Fibroblast of skin of left quadriceps (primary cell): ENCODE measurements at places on chromosomes 11 and 22.
A peak's percentile ranks its signal among the peaks of the same experiment; 100 is the strongest.

DNA sequence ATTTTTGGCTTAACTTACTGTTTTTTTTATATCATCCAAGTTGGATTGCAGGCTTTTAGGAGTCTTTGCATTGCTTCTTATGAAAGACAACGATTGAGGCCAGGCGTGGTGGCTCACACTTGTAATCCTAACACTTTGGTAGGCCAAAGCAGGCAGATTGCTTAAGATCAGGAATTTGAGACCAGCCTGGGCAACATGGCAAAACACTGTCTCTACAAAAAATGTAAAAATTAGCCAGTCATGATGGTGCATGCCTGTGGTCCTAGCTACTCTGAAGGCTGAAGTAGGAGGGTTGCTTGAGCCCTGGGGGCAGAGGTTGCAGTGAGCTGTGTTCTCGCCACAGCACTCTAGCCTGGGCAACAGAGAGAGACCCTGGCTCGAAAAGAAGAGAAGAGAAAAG lies 56.6 kb downstream of the BID start:
- DNase-seq, result no peak

GRCh38 chr11:63829823-63830489 lies 9.0 kb upstream of the MARK2 start:
- DNase-seq, result no peak

- no peak for DNase-seq
Observed at GRCh38 chr11:126405906-126406305, 50.4 kb downstream of the ST3GAL4 start.

DNA sequence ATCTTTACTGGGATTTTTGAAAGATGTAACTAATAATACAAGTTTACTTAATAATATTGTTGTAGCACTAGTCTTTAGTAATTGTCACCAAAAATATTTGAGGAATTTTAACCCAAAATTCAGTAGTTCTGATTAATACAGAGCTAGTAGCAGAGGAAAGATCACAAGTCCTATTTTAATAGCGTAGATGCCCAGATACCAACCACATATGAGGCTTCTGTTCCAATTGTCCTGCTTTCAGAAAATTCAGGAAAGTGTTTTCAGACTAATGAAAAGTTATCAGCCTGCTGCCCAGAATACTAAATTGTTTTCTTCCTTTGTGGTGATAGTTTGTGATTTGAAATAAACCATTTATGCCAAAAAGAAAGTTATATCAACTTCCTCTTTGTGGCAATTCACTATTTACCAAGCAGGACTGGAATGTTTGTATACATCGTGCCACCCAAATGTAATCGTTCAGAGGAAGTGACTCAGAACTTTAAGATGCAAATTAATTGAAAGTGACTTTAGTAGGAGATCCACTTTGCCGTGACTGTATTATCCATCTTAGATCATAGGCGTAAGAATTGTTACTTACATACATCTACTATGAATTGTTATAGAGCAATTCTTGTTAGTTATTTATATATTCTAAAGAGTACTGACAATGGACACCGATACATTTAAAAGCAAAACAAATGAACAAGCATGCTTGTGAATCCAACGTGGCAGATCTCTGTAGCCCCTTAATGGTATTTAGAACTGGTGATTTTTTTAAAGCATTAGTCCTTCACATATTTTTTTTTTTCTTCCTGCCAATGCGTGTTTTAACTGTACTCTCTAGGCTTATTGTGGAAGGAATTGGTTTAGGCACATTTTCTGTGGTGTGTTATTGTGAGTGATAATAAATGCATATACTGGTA lies 231.0 kb downstream of the DDX10 start:
- no peak for DNase-seq

DNA sequence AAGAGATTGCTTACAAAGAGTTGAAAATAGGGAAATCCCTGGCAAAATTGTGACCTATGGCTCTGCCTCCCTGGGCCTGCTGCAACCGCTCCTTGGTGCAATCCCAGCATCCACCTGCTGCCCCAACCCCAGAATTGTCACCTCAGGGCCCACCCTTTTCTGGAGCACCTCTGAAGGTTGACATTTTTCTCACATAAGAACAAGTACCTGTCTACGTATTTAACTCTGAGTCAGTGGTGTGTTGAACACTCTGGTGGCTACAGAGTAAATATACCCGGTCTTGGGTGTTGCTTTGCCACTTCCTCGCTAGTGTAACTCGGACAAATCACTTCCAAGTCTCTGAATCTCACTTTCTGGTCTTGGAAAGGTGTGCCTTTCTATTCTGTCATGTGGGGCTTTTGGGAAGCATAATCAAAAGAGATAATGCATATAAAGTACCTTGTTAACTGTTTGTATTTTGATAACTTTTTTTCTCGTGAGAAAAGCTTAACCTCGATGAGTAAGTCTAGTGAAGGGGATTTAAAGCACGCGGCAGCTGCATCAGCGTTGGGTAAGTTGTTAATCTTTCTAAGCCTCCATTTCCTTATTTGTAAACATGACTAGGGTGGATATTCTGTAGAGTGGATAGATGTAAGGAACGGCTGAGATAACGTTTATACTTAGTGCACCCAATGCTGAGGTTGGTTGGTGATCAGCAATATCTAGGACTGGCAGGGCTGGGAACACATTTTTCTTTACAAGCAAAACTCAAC lies 881.2 kb downstream of the OPCML start:
- DNase-seq, result no peak

- DNase-seq, result no peak
Observed at GRCh38 chr11:94500181-94500580, 6.4 kb downstream of the ANKRD49 start.

- DNase-seq, result no peak
Observed at GRCh38 chr11:123483058-123483457, 53.0 kb downstream of the GRAMD1B start.

GRCh38 chr11:122898799-122899198 lies 16.2 kb downstream of the JHY start:
- DNase-seq, result no peak

DNA sequence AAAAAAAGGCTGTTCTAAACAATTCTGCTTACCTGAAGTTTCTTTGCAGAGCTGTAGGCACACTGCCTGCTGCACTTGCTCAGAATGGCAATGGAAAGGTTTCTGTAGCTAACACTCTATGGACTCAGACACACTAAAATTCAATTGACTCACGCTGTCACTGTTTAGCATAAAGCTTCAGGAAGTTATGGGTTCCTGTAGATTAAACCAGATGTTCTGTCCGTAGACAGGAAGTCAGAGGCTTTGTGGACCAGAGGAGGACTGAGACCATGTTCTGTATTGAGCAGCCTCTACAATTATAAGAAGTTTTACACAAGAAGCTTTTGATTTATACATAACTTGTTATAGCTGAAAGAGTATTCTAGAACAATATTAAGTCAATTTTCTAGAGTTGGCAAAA lies 70.4 kb downstream of the GLYATL1 start:
- DNase-seq, result no peak

- peak; percentile 45 for DNase-seq
Observed at GRCh38 chr11:29018631-29019030, 910.4 kb downstream of the METTL15 start.

GRCh38 chr22:36830601-36831000 lies 13.8 kb upstream of the PVALB start:
- no peak for DNase-seq

- no peak for DNase-seq
Observed at GRCh38 chr22:31248965-31249958, 37.2 kb downstream of the LIMK2 start.

GRCh38 chr22:24104307-24105012 lies 76.8 kb upstream of the SUSD2 start:
- no peak for DNase-seq

- no peak for DNase-seq
Observed at GRCh38 chr11:94254214-94254613, 50.2 kb upstream of the IZUMO1R start.

DNA sequence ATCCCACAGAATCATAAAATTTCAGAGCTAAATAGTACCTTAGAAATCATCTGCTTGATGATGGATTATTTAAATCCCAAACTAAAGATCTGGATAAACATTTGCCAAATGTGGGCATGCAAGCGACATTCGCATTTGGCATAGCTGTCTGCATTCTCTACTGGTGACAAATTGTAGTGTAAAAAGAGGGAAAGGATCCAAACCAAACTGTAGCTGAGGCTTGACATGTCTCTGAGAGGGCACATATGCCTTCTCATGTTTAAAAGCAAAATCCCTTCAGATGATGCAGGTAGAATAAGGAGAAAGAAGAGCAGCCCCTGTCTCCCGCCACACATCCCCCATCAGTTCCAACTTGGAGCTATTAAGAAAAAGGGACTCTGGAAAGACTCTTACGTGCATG lies 257.5 kb upstream of the MTNR1B start:
- no peak for DNase-seq

DNA sequence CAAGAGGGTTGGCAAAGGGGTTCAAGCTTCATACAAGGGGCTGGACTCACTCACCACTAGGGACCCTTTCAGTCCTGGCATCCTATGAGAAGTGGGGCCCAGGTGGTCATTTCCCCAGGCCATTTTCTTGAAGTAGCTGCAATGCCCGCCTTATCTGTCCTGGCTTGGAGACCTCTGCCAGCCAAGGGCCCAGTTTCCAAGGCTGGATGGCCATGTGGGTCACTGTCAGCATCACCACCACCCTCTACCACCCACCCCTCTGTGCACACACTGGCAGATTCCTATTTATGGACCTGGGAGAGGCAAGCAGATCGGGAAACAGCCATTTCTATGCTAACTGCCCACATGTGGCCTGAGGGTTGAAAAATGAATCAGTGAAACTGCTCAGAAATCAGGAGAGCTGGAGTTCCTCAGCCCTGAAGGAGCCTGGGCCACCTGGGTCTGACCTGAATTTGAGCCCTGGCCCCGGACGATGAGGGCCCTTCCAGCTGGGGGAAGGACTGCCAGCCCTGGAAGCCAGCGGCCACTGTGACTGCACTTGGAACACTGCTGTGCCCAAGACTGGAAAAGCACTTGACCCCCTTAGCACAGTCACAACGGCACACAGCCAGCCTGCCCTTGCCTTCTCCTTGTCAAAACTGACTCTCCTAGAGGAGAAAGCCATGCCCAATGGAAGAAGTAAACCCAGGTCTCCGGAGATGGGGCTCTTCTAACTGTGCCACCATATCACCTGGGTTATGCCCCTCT lies 442.2 kb downstream of the BUD13 start:
- DNase-seq, result no peak

DNA sequence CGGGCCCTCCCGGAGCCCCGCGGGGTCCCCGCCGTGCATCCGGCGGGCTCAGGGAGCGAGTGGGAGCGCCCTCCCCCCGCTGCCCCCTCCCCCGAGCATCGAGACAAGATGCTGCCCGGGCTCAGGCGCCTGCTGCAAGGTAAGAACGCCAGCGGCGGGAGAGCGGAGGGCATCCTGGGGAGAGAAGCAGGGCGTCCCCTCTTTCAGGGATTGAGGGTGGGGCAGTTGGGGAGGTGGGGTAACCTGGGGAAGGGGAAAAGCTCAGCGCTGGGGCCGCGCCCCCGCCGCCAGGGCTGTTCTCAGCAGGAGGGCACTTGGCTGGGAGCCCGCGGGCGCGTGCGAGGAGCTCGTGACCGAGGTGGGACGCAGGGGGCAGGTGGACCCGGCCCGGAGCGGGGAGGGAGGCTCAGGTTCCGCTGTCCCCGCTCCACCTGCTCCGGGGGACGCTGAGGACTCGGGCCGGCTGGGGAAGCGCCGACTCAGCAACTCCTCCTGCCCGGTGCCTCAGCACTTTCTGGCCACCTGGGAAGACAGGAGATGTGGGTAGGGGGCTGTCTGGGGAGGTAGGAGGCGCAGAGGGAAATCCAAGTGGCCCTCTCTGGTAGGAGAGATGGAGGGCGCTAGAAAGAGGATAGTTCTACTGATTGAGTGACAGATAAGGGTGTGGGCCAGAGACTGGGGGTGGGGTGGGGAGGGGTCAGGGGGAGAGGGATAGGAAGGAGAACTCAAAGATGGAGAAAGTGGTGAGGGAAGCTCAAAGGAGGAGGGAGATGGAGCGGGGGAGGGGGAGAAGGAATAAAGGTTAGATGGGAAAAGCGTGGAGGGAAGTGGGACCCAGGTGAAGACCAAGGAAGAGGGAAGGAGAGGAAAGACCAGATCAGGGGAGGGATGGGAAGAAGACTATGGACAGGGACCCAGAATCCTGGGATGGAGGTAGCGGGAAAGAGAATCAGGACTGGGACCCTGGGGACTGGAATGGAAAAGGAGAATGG lies 726 bp downstream of the RTN4RL2 start:
- no peak for DNase-seq

- no peak for DNase-seq
Observed at GRCh38 chr11:92397221-92397755, 172.7 kb downstream of the FAT3 start.

GRCh38 chr11:18536209-18536608 lies 9.5 kb upstream of the TSG101 start:
- no peak for DNase-seq

DNA sequence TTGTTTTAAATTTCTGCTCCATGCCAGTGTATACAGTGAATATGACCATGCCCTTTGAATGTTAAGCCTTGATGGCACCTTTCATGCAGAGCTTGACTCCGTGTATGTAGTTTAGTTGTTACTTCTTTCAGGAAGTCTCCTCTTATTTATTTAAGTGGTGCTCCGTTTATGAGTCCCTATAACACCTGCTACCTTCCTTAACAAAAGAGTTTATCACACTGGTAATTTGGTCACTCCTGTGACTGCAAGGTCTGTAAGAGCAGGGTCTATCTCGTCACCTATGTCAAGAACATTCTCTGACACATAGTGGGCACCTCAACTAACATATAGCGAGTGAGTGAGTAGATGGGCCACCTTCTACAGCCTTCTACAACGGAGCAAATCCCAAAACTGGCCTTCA lies 152.5 kb downstream of the CCDC34 start:
- no peak for DNase-seq

DNA sequence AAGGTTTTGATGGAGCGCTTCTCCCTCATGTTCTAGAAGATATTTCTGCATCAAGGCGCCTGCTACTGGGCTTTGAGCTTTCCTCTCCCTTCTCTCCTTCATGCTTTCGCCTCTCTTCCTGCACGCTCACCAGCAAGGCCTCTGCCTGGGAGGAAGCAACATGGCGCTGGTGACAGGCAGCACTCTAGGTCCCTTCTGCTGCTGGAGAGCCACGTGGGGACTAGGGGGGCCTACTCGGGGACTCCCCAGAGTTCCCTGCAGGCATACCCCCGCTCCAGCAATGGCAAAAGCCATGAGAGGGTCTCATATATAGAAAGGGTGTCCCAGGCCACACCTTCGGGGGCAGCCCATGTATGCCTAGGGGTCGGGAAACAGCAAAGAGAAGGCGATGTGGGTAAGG lies 49.7 kb downstream of the GRIK4 start:
- no peak for DNase-seq
